ENCODE measurements at places on chromosomes 12 and 14. TPM values are rescaled to one million over a fixed set of nuclear protein-coding genes. Genes with fewer than 3 reads are reported as not detected.

Gene FAM90A1
- total RNA-seq = 0.11 TPM

Gene EFCAB11
- total RNA-seq = 10.3 TPM

Gene ACYP1
- 29.5 TPM for total RNA-seq

Gene TBX3
- total RNA-seq = 54.5 TPM

Gene AQP6
- 0.02 TPM for total RNA-seq

Gene ARF3
- 151 TPM for total RNA-seq

Gene BRMS1L
- 12.3 TPM for total RNA-seq

Gene PRB2
- total RNA-seq = not detected

Gene EID3
- 5.4 TPM for total RNA-seq

Gene IAPP
- total RNA-seq = not detected

Gene SOAT2
- total RNA-seq = 0.26 TPM

Gene NKX2-1
- total RNA-seq = not detected

Gene LRRC10
- total RNA-seq = not detected

Gene MYRFL
- total RNA-seq = 0.07 TPM

Gene RAB15
- 21.0 TPM for total RNA-seq

Gene DNAH10
- 0.29 TPM for total RNA-seq

Gene CNTN1
- total RNA-seq = 59.8 TPM

Gene PZP
- total RNA-seq = not detected

Gene WDR20
- 22.7 TPM for total RNA-seq

Gene SLCO1B3
- 11.8 TPM for total RNA-seq

Gene NOS1
- total RNA-seq = 0.70 TPM

Gene BCL7A
- 9.2 TPM for total RNA-seq

Gene WNT1
- total RNA-seq = 0.21 TPM

Gene SDS
- 0.31 TPM for total RNA-seq

Gene ADAM21
- 0.08 TPM for total RNA-seq

Gene TBX5
- not detected for total RNA-seq

Gene PTPRO
- total RNA-seq = 0.09 TPM

Gene CELA1
- not detected for total RNA-seq

Gene MTRFR
- 19.6 TPM for total RNA-seq

Gene COCH
- 25.7 TPM for total RNA-seq

Gene GXYLT1
- total RNA-seq = 16.3 TPM

Gene TAS2R31
- 0.27 TPM for total RNA-seq

Gene TAS2R20
- total RNA-seq = not detected

Gene FAM181A
- total RNA-seq = not detected

Gene TCL1B
- total RNA-seq = not detected

Gene GSC
- total RNA-seq = 0.29 TPM

Measured in A549 treated with dexamethasone at 1 μM for 4 hours (cell line).